ENCODE measurements at places on chromosomes 6 and 20. TPM values are rescaled to one million over a fixed set of nuclear protein-coding genes. Genes with fewer than 3 reads are reported as not detected.

BMP5 gene
- total RNA-seq, result not detected

GRCh38 chr6:16273256-16273655 is 34.9 kb downstream of the GMPR start:
- DNase-seq, result peak; percentile 31
- no peak overlapping the region for H3K4me3 ChIP-seq
- H3K36me3 ChIP-seq, result no peaks in the 10 kb centered on the region
- H3K4me1 ChIP-seq, result peaks cover 30% of the 10 kb centered on the region
- peak overlapping the region; percentile 42 for H3K27ac ChIP-seq

DNA sequence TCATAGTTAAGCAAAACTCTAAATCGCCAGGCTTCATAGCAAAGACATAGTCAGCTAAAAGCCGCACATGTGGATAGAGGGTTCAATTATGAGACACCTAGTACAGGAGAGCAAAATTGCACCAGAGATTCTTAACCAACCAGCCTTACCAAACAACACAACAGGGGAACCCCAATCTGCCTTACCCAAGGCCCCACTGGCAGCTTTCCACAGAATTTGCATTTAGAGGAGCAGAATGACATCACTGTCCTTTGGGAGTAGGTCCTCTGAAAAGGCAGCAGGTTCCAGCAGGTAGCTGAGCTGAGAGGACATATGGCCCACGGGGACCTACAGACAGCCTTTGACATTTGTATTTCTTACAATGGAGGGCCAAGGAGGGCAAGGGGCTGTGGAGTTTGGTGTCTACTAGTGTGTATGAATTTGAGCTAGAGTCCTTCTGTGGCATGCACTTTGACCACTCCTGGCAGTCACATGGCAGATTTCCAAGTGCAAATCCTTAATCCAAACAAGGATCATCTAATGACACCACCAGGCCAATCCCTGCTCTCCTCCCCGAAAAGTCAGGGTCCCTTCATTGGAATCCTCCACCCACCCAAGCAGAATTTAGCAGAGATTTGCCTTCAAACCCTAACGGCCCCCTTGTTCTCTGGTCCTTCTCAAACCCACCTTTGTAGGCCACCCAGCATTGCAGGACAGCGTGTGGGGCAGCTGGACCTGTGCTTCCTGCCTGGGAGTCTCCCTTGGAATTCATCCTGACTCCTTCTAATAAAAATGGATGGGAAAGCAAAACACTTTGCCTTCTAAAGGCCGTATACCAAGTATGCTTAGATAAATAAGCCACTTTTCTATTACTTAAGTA is 171.2 kb upstream of the SUPT3H start:
- no peaks in the 10 kb centered on the region for H3K36me3 ChIP-seq
- no peaks in the 10 kb centered on the region for H3K27me3 ChIP-seq
- H3K4me1 ChIP-seq, result no peaks in the 10 kb centered on the region
- DNase-seq, result peak; percentile 6
- no peak overlapping the region for H3K27ac ChIP-seq
- H3K4me3 ChIP-seq, result no peak overlapping the region

DNA sequence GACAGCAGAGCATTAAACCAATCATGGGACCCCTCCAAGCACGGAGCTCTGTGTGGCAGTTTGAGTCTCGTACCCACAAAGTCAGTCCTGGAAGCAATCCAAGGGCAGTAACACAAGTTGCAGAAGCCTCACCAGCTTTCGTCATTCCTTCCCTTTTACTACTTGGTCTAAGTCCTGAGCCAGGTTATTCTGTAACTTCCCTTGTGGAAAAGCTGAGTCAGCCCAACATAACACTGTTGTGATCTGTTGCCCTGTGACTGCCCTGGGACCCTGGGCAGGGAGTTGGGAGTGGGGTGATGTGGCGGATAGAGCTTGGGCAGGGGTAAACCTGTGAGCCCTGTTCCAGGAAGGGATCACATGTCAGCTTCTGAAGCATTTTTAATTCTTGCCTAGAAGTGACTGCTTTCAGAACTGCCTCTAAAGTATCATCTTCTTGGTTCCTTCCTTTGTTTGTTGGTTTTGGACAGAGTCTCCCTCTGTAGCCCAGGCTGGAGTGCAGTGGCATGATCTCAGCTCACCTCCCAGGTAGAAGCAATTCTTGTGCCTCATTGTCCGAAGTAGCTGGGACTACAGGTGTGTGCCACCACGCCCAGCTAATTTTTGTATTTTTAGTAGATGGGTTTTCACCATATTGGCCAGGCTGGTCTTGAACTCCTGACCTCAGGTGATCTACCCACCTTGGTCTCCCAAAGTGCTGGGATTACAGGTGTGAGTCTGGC is 183.7 kb upstream of the JAG1 start:
- peak overlapping the region; percentile 46 for H3K27ac ChIP-seq
- no peaks in the 10 kb centered on the region for H3K36me3 ChIP-seq
- H3K4me1 ChIP-seq, result peaks cover 49% of the 10 kb centered on the region
- no peak overlapping the region for H3K4me3 ChIP-seq

UNC5CL gene
- total RNA-seq, result 0.19 TPM

- H3K4me1 ChIP-seq, result peaks cover 7% of the 10 kb centered on the region
- H3K4me3 ChIP-seq, result no peak overlapping the region
- H3K36me3 ChIP-seq, result no peaks in the 10 kb centered on the region
- no peak overlapping the region for H3K27ac ChIP-seq
- H3K27me3 ChIP-seq, result no peaks in the 10 kb centered on the region
Observed at GRCh38 chr6:156731396-156731795, 45.8 kb upstream of the ARID1B start.

PPP1R14C gene
- total RNA-seq, result 38.7 TPM

DNA sequence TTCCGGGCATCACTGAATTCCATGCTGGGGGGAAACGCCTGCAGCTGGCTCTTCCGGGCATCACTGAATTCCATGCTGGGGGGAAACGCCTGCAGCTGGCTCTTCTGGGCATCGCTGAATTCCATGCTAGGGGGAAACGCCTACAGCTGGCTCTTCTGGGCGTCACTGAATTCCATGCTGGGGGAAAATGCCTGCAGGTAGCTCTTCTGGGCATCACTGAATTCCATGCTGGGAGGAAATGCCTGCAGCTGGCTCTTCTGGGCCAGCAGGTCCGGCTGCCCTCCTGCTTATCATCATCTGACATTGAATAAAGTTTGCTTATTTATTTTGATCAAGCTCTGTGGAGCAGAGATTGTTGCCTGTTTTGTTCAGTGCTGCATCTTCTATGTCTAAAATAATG is 355.1 kb downstream of the SMOC2 start:
- H3K27ac ChIP-seq, result no peak overlapping the region
- H3K27me3 ChIP-seq, result peaks cover 13% of the 10 kb centered on the region
- H3K4me1 ChIP-seq, result no peaks in the 10 kb centered on the region
- no peak for DNase-seq
- no peaks in the 10 kb centered on the region for H3K36me3 ChIP-seq

ELOVL4 gene
- total RNA-seq, result 6.2 TPM

UST gene
- 10.0 TPM for total RNA-seq

- no peaks in the 10 kb centered on the region for H3K36me3 ChIP-seq
- H3K4me1 ChIP-seq, result peaks cover 11% of the 10 kb centered on the region
- no peak overlapping the region for H3K4me3 ChIP-seq
Observed at GRCh38 chr6:163062790-163063189, 335.0 kb downstream of the PACRG start.

KIZ gene
- 47.2 TPM for total RNA-seq

GRCh38 chr6:33189625-33190448 is 2.4 kb downstream of the COL11A2 start:
- no peaks in the 10 kb centered on the region for H3K27me3 ChIP-seq
- H3K36me3 ChIP-seq, result peaks cover 11% of the 10 kb centered on the region
- peak overlapping the region; percentile 1 for H3K27ac ChIP-seq
